ENCODE measurements at places on chromosomes 7 and 10.

- no peak for DNase-seq
These were observed 26.0 kb upstream of the ZNF800 start for GRCh38 chr7:127418459-127418858.

DNA sequence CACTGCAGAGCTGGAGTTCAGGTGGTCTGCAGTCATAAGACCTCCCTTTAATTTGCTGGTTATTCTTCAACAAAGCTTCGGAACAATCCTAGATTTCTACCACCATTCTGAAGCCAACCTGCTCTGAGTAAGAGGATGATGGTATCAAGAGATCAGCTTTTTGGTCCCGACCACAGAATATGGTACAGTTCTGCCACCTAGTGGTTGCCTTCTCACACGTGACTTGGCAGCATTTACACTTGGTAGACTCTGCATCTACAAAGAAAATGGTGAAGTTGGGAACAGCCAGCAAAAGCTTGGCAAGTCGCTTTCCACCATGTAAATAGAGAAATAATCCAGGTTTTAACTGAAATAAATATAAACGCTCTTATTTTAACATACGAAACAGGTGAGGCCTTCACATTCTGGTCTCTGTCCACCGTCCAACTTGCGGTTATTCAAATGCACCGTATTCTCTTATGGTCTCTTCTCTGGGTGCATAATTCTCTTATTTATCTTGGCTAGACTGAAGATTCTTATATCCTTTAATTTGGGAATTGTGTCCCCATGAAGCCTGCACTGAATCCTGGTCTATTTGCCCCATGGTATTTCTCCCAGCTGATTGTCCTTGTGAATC is 173.9 kb upstream of the GRM3 start:
- DNase-seq, result peak; percentile 50

- DNase-seq, result no peak
These were observed 22.8 kb downstream of the PPIA start for GRCh38 chr7:44819292-44819691.

DNA sequence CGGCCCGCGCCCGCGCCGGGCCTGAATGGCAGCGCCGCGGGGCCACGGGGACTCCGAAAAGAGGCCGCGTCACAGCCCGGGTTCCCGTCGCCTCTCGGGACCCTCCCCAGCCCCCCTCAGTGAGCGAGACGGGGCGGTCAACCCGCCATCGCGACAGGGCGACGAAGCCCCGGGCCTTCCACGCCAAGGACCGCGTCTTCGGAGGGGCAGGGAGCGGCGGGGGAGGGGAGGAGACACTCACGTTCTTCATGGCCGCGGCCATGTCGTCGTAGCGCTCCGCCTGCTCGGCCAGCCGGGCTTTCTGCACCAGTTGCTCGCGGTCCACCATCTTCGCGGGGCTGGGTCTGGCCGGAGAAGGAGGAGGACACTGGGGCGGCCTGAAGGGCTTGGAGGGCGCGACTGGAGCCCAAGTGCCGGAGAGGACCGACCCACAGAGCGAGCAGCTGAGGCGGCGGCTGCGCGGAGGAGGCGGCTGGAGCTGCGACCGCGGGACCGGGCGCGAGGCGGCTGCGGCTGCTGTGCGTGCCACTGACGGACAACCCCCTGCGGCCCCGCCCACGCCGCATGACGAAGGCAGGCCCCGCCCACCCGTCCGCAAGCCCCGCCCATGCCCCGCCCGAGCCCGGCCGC is at the start of gene YWHAG:
YWHAG (minus strand) TSS at position 511 of the 630 bp plus-strand sequence; CDS start at position 328, 183 bp downstream.
- peak; percentile 84 for DNase-seq

DNA sequence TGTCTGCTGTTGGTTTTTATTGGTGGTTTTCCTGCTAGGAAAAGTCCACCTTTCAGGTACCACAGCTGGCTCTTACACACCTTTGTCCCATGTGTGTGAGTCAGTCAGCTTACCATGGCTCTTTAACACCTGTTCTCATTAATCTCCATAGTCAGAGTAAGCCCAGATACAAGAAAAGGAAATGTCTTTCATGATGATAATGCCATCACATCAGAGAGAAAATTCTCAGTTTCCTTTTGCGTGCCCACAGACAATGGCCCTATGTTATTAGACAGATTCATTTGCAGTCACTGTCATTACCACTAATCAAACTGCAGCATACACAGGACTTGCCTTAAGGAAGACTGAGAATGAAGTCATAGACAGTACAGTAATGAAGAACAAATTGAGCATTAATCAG is 1583.6 kb upstream of the LRRTM3 start:
- DNase-seq, result no peak

GRCh38 chr10:31171402-31172083 is 139.9 kb upstream of the ZNF438 start:
- no peak for DNase-seq

DNA sequence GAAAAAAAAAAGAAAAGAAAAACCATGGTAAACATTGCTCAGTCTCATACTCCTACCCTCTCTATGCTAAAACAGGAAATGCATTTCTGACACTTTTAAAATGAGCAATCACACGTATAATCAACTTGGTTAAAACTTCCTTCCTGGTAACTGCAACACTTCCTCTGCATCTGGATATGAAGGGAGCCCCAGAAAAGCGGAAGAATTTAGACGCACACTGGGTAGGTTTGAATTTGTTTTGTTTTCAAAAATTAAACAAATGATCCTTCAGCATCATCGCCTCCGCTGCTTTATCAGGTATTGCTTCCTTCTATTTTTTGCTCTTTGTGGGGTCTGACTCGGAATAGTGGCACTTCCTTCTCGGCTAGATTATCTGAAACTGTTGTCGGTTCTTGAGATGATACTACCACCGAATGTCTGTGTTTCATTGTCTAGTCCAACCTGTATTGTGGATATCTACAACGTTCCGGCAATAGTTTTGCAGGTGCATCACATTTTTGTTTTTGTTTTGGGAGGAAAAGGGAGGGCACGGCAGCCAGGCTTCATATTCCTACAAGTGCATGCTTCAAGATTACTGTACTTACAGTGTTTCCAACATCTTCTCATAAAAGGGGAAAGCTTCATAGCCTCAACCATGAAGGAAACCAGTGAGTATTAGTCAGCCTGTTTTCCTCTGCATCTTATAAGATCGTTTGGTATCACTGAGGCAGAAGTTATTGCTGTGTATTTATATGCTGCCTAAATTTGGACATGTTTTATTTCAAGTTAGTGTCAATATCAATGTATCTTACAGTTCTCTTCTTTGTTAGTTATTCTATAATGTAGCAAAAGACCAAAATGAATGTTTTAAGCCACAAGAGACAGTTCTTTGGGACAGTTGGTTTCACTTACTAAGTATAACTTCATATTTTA is at the start of gene PIK3CG:
PIK3CG (plus strand) TSS at position 153 of the 912 bp plus-strand sequence. CDS start 2,280 bp downstream, outside the sequence.
- no peak for DNase-seq

DNA sequence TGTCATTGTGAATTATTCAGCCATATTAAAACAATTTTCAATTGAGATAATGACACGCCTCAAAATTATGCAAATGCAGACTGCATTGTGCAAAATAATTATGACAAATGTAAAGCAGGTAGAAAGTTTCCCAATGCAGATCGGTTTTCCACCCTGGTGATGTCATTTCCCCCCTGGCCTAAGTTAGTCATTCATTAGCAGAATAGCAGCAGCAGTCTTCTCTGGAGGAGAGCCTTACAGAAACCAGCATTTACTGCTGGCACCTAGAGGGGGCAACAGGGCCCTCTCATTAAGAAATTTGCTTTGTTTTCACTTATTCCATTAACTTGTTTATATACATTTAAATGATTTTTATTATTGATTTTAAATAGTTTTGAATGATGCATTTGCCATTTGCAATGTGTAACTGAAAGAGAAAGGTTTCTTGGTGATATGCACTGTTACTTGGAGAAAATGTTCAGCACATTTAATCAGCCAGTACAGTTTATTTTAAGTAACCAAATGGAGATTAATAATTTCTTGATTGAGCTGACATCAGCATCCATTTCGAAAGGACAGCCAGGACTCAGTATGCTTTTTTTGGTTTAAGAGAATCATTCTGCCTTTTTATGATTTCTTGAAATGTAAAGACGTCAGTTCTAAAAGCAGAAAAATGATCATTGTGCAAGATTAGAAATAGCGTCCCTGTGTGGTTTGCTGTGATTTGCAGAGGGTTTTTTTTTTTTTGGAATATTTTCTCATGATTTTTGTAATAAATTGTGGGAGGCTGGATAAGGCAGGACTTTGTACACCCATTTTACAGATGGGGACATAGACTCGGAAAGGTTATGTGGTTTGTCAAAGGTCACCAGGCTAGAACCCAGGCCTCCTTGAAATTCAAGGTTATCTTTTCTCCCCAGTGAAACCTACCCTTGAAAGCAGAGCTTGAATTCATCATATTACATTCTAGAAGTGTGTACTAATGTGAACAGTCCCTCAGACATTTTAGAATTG is 3.5 kb downstream of the ARID5B start:
- DNase-seq, result no peak

- no peak for DNase-seq
These were observed 183.5 kb upstream of the INHBA start for GRCh38 chr7:41886262-41886900.

DNA sequence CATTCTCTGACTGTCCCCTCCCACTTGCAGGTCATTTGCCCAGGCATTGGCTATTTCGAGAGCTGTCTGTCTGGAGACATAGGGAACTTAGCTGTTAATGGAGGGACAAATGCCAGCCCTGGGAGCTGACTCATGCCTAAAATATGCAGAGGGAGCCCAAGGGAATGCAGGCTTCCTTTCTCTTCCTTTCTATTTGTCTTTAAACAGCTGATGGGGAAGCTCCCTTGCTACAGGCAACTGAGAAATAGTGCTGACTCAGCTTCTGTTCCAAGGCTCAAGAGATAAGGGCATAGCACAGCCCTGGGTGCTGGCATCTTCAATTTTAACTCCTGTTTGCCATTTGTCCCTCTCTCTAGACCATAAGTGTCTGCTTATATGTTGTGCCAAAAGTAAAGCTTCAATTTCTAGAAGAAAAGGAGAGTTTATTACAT is 82.7 kb upstream of the C1GALT1 start:
- DNase-seq, result peak; percentile 52

DNA sequence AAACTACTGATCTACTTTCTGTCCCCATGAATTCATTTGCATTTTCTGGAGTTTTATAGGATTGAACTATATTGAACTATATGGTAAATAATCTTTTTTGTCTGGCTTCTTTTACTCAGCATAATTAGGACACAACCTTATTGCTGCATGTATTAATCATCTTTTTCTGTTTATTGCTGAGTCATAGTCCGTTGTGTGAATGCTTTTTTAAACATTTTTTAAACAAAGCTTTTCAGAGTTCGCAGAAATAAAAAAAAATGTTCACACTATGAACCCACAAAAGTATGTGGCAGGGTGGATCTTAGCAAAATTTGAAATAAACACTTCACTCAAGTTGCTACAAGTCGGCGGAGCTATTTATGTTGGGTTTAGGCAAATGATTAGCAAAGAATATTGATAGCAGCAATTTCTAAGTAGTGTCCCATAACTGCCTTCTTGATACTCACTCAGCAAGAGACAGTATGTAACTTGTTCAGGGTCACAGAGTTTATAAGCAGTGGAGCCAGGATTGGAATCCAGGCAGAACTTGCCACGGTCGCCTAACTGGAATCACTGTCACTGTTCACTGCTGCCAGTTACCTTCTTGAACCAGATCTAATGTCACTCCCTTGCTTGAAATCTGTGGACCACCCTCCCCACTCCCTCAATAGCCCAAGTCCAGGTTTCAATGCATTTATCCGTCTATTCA is 5.6 kb downstream of the CH25H start:
- no peak for DNase-seq

GRCh38 chr10:28090506-28090905 is 91.6 kb upstream of the ODAD2 start:
- no peak for DNase-seq

DNA sequence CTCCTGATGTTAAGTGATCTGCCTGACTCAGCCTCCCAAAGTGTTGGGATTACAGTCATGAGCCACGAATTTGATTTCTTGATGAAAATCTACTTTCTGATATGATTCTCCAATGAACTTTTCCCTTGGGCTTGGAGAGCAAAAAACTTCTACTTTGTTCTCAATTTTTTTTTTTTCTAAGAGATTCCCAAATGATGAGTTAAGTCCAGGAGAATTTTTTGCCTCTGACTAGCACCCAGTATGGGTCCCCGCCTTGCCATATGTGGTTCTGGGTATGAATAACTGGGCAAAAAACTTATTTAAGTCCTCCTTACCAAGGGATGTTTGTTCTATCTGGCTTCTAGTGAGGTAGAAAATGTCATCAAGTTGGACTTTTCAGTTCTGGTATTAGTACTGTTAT is 147.9 kb upstream of the LYZL1 start:
- no peak for DNase-seq

DNA sequence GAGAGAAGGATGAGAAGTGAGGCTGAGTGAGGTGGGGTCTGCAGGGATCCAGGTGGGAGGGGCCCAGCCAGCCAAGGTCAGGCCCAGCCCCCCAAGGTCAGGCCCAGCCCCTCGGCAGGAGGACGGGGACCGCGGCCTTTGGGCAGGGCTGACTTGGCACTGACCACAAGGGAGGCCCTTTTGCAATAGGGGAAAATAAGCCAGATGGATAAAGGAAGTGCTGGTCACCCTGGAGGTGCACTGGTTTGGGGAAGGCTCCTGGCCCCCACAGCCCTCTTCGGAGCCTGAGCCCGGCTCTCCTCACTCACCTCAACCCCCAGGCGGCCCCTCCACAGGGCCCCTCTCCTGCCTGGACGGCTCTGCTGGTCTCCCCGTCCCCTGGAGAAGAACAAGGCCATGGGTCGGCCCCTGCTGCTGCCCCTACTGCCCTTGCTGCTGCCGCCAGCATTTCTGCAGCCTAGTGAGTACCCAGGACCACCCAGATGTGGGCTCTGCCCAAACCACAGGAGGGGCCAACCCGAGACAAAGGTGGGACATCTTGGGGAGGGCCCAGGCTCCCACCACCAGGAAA is at the start of gene PILRA:
PILRA (plus strand) TSS at position 227 of the 571 bp plus-strand sequence; CDS start at position 397, 170 bp downstream.
- no peak for DNase-seq

GRCh38 chr7:90857603-90858002 is 261.5 kb downstream of the CDK14 start:
- no peak for DNase-seq

DNA sequence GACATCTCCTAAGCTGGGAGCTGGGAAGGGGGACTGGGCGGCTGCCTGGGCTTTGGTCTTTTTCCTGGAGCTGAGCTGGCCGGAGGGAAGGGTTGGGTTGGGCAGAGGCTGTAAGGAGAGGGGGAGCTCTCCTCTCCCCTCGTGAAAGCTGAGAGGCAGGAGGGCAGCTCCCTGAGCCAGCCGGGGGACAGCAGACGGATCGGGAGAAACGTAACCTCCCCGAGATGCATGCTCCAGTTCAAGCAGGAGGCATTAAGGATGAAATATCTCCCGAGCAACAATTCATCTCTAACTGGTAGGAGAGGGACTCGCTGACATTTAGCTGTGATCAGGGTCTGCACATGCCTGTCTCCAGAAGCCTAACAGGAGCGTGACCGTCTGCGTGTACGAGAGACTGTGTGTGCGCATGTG is 19.9 kb upstream of the LBX1 start:
- DNase-seq, result no peak

GRCh38 chr7:2554661-2555111 is 638 bp downstream of the BRAT1 start:
- no peak for DNase-seq

- no peak for DNase-seq
These were observed 20.0 kb downstream of the GNA12 start for GRCh38 chr7:2824026-2824677.

All from left renal cortex interstitium (tissue), 4 donors.